Fibroblast of villous mesenchyme (primary cell): ENCODE measurements at places on chromosomes 6 and 20.
A peak's percentile ranks its signal among the peaks of the same experiment; 100 is the strongest.

DNA sequence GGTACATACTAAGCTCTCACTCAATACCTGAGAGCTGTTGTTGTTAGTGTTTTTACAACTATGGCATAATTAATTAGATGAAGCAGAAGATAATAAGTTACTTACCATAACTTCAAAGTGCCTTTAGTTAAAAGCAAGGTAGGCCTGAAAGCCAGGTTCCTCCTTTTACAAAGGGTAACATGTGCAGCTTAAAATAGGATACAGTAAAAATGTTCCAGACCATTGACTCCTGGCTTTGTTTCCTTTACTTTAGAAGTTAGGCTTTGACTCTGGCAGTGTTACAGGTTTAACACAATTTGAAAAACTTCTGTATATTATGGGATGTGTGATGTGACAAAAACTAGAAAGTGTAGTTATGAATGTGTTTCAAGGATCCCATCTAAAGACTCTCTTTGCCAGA is 522.5 kb downstream of the EPM2A start:
- DNase-seq, result no peak

DNA sequence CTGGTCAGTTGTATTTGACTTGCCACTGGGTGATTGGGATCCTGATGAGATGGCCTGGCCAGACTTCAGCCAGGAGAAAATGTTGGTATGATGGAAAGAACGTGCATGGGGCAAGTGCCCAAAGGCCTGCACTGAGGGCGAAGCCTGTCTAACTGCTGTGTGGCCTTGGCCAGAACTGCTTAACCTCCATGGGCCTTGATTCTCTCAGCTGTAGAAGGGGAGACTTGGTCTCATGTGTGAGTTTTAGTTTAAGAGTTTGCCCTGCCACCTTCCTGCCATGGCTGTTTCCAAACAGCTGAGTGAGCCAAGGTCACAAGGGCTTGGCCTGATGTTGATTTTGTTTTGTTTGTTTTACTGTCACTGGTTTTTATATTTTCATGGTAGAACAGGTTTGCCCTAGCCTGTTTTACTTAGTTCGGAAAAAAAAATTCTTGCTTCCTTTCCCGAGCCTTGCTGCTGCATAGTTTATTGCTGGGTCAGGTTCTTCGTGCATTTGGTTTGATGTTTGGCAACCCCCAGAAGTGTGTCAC is 35.3 kb downstream of the DSTN start:
- no peak for DNase-seq

GRCh38 chr20:1328680-1329330 is at the start of gene SDCBP2:
Gene SDCBP2, minus strand, starts transcription at chr20:1329139. Its CDS starts 8,723 bp downstream, at chr20:1320416.
- DNase-seq, result no peak

GRCh38 chr20:15236812-15237211 is 899.4 kb upstream of the FLRT3 start:
- DNase-seq, result peak; percentile 25

DNA sequence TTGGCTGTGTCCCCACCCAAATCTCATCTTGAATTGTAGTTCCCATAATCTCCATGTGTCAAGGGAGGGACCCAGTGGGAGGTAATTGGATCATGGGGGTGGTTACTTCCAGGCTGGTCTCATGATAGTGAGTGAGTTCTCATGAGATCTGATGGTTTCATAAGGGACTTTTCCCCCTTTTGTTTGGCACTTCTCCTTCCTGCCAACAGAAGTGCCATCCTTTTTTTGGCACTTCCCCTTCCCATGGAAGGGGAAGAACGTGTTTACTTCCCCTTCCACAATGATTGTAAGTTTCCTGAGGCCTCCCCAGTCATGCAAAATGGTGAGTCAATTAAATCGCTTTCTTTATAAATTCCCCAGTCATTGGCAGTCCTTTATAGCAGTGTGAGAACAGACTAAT is 18.0 kb upstream of the PI3 start:
- no peak for DNase-seq

- no peak for DNase-seq
These were observed 360.2 kb downstream of the PREX1 start for GRCh38 chr20:48467622-48468021.

DNA sequence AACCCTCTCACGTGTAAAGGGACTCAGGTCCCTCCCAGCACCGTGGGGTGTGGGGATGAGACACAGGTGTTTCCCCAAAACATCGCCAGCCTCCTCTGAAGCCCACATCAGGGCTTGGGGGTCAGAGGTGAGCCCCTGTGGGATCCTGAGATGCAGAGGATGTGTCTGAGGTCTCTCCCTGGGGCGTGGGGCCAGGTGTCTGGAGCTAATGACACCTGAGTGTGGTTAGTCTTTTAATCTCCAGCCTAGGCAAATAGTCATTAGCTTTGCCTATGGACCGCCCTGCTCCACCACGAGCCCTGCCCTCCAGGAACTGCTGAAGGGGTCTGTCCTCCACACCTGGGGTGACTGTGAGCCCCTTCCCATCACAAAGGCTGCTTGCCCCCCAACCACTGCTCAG is 1.7 kb downstream of the SRMS start:
- DNase-seq, result no peak

- no peak for DNase-seq
These were observed 135.3 kb upstream of the ARMC2 start for GRCh38 chr6:108712946-108713345.

DNA sequence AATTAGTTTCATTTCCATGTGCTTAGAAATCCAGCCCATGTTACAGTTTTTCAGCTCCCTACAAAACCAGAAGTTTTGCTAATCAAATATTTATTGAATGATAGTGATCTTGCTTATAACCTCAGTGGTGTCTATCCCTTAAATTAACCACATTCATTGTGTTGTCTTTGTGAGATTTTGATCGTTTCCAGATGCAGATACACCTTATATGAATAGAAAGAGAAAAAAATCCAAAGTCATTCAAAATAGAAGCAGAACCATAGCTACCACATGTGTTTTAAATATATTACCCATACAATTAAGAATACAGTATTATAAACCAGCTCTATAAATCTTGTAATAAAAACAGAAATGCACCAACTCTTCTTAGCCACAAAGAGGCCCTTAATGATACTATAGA is 60.6 kb upstream of the RREB1 start:
- no peak for DNase-seq

DNA sequence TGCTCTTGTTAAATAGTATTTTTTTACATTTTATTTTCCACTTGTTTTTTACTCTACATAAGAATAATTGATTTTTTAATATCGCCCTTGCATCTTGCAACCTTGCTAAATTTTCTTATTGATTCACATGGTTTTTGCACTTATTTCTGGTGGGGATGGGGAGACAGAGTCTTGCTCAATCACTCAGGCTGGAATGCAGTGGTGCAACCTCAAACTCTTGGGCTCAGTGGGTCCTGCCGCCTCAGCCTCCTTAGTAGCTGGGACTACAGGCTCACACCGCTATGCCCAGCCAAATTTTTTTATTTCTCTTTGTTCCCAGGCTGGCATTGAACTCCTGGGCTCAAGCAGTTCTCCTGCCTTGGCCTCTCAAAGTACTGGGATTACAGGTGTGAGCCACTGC is 30.3 kb downstream of the LIN28B start:
- DNase-seq, result peak; percentile 32

GRCh38 chr20:4720977-4721349 is 746 bp upstream of the PRND start:
- DNase-seq, result no peak

DNA sequence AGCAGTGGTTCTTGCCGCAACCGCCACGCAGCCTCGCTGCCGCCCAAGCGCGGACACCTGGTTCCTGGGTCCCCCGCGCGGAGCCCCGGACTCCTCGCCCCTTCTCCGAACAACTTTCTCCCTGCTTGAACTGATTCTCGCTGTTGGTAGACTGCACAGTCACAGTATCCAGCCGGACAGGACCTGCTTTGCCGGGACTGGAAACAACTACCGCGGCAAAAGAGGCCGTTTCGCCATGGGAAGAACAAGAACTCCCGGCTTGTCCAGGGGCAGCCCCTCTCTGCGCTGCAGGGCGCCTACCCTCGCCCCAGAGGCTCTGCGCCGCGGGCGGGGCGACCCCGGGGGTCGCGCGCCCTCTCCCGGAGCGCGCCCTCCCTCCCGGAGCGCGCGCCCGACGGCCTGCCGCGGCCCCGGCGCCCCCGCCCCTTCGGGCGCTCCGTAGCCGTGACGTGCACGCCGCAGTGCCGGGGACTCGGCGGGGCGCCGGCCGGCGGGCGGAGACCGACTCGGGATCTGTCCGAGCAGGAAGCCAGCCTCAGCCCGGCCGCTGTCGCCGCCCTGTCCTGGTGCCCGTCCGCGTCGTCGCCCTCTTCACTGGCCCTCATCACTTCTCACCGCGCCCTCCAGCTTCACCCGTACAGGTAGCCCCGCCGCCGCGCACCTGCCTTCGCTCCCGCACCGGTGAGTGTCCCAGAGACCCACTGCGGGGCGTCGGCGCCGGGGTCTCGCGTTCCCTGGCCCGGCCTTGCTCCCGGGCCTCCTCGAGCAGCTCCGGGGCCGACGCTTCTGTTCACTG is at the start of gene MYO6:
Gene MYO6, plus strand, starts transcription at position 497 of the 796 bp plus-strand sequence. CDS start 68,309 bp downstream, outside the sequence.
- peak; percentile 53 for DNase-seq

GRCh38 chr6:40555092-40555491 is 32.1 kb downstream of the LRFN2 start:
- no peak for DNase-seq

GRCh38 chr20:45138561-45139300 is 14.5 kb upstream of the WFDC12 start:
- peak; percentile 21 for DNase-seq

GRCh38 chr6:45843848-45844521 is 171.7 kb downstream of the CLIC5 start:
- no peak for DNase-seq

GRCh38 chr20:25468126-25469075 is 60.9 kb downstream of the GINS1 start:
- DNase-seq, result no peak

DNA sequence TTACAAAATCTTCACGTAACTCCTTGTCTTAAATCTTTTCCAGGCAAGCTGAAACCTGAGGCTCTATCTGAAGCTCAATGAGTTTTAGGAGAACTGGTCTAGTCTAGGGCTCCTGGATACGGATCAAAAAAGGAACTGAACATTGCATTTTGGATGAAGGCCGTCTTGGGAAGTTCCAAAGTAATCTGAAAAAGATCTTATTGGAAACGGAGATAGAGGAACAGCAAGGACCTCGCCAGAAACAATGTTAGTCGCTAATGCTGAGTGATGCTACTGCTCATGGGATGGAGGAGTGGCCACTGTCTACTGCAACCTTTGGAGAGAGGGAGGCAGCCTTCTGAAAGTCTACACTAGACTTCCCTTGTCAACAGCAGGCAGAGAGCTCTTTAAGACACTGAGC is 91.4 kb upstream of the ATXN1 start:
- DNase-seq, result no peak

GRCh38 chr6:97815301-97815812 is 532.3 kb upstream of the MMS22L start:
- DNase-seq, result no peak

DNA sequence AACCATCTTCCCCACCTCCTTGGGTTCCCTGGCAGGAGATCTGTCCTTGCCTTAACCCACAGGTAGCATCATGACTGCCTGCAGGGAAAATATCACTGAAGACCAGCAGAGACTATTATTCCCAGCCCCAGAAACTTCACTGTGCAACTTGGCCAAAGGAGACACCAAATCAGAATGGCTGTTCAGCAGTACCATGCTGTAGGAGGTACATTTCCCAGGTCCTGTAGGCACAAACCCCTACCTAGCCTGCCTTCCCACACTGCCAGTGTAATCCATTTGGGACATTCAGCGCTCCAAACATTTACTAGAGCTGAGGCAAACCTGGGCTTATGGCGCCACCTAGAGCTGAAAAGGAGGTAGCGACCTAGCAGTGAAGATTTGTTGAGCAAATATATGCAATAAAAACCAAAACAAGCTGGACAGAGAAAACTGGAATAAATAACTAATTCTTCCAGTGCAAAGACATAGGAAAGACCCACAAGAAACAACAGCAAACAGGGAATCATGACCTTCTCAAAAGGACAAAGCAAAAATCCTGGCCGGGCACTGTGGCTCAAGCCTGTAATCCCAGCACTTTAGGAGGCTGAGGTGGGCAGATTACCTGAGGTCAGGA is 60.3 kb downstream of the VTA1 start:
- DNase-seq, result peak; percentile 74

GRCh38 chr20:15139522-15139921 is 802.1 kb upstream of the FLRT3 start:
- no peak for DNase-seq

DNA sequence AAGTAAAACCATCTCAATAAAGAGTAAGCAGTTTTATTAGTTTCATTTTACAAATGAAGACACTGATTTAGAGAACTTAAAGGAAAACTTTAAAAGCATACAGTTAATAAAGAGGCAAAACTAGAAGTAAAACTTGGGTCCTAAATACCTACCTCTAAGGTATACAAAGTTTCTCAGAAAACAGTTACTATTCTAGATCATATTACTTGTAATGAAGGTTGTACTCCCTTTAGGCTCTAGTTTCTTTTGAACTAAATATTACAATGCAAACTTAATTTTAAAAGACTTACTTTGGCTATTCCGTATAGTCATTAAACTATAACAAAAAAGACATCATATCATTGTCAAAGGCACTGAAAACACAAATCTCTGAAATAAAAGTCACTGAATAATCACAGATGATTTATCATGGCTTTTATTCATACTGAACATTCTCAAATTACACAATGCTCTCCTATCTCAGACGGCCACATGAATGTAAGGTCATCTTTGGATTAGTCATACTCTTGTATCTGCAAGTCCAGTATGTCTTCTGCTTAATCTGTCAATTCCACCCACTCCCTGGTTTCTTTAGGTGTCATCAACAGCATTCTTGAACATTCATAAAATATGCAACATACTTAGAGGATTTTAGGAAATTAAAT is 361.6 kb upstream of the RUNX2 start:
- DNase-seq, result peak; percentile 66

- DNase-seq, result no peak
These were observed 883 bp upstream of the CCDC28A start for GRCh38 chr6:138772596-138773176.

- DNase-seq, result no peak
These were observed 4.5 kb upstream of the INSM1 start for GRCh38 chr20:20363434-20363798.

DNA sequence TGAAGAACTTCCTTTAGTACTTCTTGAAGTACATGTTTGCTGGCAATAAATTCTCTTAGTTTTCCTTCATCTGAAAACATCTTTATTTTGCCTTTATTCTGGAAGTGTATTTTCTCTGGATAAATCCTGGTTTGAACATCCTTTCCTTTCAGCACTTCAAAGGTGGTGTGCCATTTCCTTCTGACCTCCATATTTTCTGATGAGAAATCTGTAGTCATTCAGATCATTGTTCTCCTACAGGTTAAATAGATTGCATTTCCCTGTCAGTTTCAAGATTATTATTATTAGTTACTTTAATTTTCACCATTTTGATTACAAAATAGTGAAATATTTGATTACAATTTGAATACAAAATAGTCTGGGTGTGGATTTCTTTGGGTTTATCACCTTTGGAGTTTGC is 134.5 kb downstream of the CDH26 start:
- DNase-seq, result no peak

- no peak for DNase-seq
These were observed 16.4 kb upstream of the SCRT2 start for GRCh38 chr20:692044-692443.
